ENCODE measurements at places on chromosomes 7 and 10. TPM values are rescaled to one million over a fixed set of nuclear protein-coding genes. Genes with fewer than 3 reads are reported as not detected.

Gene LDB1
- 137 TPM for polyA plus RNA-seq

Gene PRSS2
- polyA plus RNA-seq: 0.25 TPM

Gene SUN3
- not detected for polyA plus RNA-seq

Gene DBNL
- 127 TPM for polyA plus RNA-seq

Gene OR2A5
- not detected for polyA plus RNA-seq

Gene ATG9B
- 0.04 TPM for polyA plus RNA-seq

Gene ASB15
- not detected for polyA plus RNA-seq

Gene TMEM176B
- polyA plus RNA-seq: 0.23 TPM

Gene MMD2
- not detected for polyA plus RNA-seq

Gene SEMA4G
- 12.7 TPM for polyA plus RNA-seq

Gene CALY
- not detected for polyA plus RNA-seq

Gene NPFFR1
- polyA plus RNA-seq: not detected

Gene BMPER
- polyA plus RNA-seq: 0.10 TPM

Gene OR2AE1
- polyA plus RNA-seq: 0.18 TPM

Gene COL28A1
- polyA plus RNA-seq: not detected

Gene NEUROG3
- polyA plus RNA-seq: not detected

Gene EBF3
- polyA plus RNA-seq: 0.92 TPM
